ENCODE measurements at places on chromosomes 2 and 18.

GRCh38 chr2:241340631-241341163, 15.4 kb upstream of the FARP2 start:
- DNase-seq: no peak

DNA sequence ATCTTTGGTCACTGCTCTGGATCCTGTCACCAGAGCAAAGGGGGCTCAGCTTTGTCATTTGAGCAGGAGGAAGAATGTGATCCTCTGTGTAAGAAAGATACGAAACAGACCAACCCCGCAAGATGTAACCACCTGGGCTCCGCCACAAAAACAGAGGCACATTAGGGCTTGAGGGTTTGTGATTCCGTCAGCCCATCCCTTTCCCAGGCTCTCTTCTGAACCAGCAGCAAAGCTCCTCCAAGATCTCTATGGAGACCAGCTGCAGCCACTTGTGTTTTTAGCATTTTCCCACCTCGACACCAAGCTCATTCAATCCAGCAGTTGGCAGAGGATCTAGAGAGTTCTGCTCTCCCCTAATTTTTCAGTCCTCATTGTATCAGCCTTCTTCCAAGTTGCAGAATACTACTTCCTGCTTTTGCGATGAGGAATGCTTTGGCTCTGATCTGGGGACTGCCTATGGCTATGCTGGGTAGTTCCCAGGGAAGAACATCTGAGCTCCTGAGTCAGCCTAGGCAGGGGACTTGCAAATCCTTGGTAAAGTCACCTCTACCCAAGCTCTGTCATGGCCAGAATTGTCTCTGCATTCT, 139.6 kb upstream of the RAB12 start:
- no peak for DNase-seq

- DNase-seq: peak; percentile 12
Observed at GRCh38 chr2:160752475-160753330, 259.1 kb upstream of the RBMS1 start.

DNA sequence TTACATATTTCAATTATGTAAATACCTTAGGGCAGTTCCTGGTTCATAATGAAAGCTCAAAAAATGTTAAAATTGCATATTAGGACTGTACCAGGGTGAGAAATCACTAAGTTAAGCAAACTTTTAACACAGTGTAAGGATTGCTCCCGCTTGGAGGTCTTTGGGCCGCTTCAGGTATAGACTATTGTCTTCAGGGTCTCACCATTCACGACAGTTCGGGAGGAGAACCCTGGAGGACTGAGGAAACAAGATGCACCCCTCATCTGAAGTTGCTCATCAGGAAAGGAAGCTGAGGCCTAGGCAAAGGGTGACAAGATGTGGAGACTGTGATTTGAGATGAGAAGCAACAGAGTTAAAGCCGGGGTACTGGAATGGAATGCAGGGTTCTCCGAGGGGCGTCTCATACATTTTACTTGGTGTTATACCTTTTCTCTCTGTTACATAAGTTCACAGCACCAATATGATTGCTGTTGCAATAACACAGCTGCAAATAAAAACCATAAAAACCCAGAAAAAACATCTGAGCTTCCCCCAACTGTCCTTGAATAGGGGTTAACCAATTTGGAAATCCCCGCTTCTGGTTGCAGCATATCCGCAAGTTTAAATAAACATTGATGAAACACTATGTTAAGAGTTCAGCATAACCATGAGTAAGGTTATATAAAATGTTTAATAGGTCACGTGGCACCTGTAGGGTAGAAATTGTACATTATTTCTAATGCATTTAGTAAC, 40.1 kb downstream of the FBXO48 start:
- DNase-seq: no peak

DNA sequence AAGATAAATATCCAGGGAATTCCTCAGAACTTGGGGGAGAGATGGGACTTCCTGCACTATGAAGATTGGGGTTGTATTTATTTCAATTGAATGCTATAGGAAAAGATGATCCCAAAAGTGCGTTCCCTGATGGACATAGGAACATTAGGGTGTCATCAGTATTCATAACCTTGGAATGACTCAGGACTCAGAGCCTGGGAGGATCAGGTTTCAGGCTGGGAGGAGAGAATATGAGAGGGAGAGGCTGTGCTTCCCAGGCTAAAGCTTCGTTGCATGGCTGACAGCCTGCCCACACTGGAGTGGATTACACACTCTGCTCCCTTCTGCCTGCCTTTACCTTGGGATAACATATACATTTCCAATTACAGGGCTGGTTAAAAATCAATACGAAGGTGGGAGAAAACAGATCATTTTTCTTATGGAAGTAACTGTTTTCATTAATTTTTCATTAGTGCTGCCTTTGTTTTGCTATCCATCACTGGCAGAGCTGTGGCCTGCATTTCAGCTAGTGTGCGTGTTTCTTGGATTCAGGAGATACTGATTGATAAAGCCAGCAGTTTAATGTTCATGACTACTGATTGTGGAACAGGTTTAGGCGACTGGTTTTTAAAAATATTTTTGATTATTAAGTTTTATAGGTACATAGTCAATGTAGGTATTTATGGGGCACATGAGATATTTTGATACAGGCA, 118.7 kb downstream of the KCTD1 start:
- no peak for DNase-seq

GRCh38 chr2:8121826-8122513, 559.9 kb upstream of the ID2 start:
- DNase-seq: no peak

DNA sequence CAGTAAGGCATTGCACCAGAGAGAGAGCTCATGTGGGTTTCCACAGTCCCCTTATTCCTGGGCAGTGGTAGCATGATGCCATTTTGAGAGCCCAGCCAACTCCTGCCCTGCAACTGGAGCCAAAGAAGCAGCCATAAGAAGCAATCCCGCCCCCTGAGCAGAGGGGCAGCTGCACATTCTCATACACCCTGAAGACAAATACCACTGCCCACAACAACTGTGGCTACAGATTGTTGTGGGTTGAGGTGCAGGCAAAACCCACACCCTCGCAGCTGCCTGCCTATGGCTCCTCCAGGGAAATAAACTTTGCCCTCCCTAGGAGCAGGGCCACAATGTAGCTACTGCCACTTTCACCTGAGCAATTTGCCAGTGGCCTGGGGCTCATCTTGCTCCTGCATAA, 219.4 kb upstream of the NRXN1 start:
- DNase-seq: no peak

GRCh38 chr2:191530618-191531017, 147.3 kb upstream of the NABP1 start:
- DNase-seq: no peak

GRCh38 chr2:74079522-74080341, 68.0 kb downstream of the BOLA3 start:
- DNase-seq: no peak

DNA sequence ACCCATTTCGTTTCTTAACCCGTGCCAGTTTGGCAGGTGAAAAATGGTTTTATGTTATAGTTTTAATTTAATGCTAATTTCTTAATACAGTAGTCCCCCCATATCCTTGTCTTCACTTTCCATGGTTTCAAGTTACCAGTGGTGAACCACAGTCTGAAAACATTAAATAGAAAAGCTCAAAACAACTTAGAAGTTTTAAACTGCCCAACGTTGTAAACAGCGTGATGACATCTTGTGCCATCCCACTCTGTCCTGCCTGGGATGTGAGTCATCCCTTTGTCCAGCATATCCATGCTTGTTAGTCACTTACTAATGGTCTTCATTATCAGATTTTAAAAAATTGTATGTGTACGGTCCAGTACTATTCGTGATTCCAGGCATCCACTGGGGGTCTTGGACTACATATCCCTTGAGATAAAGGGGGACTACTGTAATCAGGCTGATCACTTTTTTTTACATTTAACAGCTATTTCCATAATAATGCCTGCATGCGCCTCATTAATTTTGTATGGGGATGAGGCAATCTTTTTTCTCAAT, 31.9 kb downstream of the SLC66A3 start:
- DNase-seq: no peak

- no peak for DNase-seq
Observed at GRCh38 chr2:188870289-188870688, 103.9 kb upstream of the COL3A1 start.

- no peak for DNase-seq
Observed at GRCh38 chr2:60423505-60423904, 129.9 kb downstream of the BCL11A start.

DNA sequence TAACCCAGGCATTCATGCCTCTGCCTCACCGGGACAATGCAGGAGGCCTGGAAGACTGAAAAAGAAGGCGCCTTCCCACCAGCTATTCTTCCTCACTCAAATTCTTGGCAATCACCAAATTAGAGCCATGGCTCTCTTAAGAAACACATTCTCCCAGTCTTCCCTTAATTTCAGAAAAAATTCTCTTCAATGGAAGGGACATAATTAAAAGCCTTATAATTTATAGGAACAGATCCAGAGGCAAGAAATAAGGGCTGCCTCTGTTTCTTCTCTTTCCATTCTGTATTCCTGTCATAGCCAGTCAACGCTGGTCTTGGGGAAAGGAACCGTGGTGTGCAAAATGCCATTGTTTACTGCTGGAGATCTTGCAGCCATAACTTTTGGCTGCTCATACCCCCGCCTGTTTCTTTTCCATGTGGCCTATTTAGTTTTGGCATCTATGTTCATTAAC, 32.8 kb downstream of the DTNA start:
- DNase-seq: no peak

DNA sequence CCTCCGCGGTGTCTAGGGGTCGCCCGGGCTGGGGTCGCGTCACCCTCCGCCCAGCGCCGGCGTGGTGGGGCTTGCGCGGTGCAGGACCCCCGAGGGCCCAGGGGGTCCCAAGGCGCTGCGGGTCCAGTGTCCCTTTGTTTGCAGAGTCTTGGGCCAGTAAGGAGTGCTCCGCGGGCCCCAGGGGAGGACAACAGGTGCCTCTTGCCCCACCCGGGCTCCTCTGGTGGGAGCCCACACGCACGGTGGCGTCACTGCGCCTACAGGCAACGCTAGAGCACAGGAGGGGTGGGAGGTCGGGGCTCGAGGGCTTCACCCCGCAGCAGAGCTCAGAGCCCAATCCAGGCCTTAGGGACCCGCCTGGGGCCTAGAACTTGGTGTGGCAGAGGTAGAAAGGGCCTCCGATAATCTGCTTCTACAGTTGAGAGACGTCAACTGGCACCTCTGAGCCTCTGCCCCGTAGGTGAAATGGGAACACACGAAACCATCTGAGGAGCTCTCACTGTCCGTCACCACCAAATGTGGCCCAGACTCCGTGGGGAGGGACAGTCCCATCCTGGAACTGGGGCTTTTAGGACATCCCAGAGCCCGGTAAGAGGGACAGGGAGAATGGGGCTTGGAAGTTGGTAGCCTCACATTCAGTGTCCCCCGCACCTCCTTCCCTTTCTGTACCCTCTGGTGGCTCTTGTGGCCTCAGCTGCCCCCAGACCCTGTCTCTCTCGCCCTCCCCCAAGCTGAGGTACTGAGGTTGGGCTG, 1.4 kb downstream of the ARID5A start:
- no peak for DNase-seq

DNA sequence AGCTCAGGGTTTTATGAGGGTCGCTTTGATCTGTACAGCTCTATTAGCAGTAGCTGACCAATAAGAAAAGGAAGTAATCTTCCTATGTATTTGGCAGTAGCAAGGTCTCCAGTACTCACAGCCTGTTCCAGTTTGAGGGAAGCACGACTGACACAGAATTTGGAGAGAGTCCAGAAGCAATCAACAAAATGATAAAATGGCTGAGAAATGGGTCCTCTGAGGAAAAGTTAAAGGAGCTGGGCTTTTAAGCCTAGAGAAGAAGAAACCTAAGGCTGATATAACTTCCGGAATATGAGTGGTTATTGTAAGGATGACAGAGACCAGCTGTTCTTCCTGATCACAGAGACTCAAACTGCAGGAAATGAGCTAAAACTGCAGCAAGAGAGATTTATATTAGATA, 382.8 kb downstream of the GPD2 start:
- DNase-seq: no peak

- no peak for DNase-seq
Observed at GRCh38 chr18:27843783-27844777, 332.9 kb downstream of the CDH2 start.

GRCh38 chr2:11539317-11540147, 5.7 kb downstream of the GREB1 start:
- no peak for DNase-seq

- DNase-seq: no peak
Observed at GRCh38 chr2:20596973-20597859, 53.7 kb downstream of the HS1BP3 start.

DNA sequence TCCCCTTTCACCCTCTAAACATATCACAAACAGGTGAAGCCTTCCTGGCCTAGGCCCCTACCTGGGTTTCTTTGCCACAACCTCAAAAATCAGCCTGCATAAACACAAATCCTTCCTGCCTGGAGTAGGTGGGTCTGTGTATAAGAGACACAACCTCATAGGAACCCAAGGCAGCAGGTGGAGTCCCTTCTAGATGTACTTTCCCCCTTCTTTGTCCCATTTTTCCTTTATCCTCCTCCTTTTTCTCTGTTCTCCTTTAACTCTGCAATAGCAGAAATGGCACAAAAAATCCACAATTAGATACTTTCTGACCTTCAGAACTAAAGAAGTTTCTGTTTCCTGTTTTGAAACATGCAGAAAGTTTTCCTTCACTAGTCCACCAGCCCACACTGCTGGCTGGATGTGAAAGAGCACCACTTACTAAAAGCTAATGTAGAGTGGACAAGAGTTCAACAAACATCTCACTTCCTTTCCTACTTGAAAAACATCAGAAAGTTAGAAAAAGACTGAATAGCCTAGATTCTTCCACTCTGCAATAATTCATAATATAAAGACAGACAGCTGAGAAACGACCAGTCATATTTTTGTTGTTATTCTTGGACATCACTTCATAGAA, 11.2 kb downstream of the SLC40A1 start:
- no peak for DNase-seq

DNA sequence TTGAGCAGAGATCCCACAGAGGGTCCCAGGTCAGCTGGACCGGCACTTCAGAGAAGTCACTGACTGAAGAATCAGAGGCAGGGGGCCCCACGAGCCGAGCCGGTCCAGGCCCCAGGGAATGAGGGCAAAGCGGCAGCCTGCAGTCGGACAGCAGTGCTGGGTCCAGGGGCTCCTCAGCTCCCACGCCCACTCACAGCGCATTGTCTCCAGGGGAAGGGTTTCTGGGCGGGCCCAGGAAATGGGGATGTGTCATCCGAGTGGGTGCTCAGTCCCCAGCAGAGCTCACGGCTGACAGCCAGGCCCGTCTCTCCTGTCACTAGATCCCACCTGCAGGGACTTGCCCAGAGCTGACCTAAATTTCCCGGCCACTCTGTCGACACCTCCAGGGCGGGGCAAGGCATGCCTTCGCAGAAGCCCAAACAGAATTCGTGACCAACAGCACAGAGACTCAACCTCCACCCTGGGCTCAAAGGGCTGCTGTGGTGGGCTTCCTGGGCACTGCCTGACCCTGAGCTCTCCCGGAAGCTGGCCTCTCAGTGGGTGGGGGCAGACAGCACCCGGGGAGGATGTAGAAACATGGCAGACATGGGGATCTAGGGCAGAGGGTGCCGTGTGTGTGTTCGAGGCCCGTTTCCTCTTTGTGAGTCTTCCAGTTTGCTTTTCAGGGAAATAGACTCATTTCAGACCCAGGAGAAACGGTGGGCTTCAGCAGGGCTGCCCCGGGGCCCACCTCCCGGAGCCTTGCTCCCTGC, 42.1 kb upstream of the TAF1B start:
- no peak for DNase-seq

- DNase-seq: no peak
Observed at GRCh38 chr2:3601561-3602271, 6.8 kb downstream of the COLEC11 start.

GRCh38 chr2:241095594-241096290, 6.3 kb downstream of the MTERF4 start:
- DNase-seq: no peak

- DNase-seq: no peak
Observed at GRCh38 chr2:226426292-226426736, 373.3 kb downstream of the IRS1 start.

- no peak for DNase-seq
Observed at GRCh38 chr2:9158786-9159779, 47.5 kb upstream of the ASAP2 start.

All from HuH-7.5 (cell line).